ENCODE measurements at places on chromosomes 1 and 21. TPM values are rescaled to one million over a fixed set of nuclear protein-coding genes. Genes with fewer than 3 reads are reported as not detected.

ZMYM4 gene
- total RNA-seq: 51.3 TPM

HMGCS2 gene
- not detected for total RNA-seq

PRKAA2 gene
- total RNA-seq: 60.8 TPM

HJV gene
- not detected for total RNA-seq

BCAN gene
- total RNA-seq: 0.60 TPM

EFNA3 gene
- 2.0 TPM for total RNA-seq

IQGAP3 gene
- total RNA-seq: 0.43 TPM

PLA2G2D gene
- total RNA-seq: not detected

SOX13 gene
- total RNA-seq: 47.0 TPM

DNA sequence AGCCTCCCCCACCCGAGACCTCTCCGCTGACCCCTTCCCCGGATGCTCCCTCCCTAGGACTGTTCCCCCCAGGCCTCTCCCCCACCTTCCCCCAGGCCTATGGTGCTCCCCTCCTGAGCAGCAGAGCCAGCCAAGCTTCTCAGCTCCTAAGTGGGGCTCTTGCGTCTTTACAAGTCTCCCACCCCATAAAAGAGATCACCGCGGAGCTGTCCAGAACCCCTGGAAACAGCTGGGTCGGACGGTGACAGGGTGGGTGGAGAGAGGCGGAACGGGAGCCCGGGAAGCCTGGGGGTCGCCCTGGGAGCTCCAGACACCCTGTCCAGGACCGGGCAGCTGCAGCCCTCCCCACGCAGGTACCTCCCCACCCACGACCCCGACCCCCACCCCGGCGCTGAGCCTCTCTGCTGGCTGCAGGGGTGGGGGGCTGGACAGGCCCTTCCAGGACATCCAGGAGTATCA, 61.2 kb downstream of the WNT9A start:
- DNase-seq: no peak

DNA sequence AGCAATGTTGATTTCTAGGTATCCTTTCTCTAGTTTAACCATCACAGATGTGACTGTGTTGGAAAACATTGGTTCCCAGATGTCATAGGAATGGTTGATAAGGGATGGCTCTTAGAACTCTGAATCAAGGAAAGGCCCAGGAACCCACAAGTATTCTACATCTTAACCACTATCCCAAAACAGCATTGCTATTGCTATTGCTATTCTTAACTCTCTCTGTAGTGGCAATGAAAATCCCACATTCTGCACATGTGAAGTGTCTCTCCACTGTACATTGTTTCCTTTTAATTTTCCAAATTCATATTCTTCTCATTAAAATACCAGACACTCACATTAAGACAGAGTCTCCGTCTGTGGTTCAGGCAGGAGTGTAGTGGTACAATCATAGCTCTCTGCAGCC, 420.4 kb upstream of the RUNX1 start:
- DNase-seq: no peak

DNA sequence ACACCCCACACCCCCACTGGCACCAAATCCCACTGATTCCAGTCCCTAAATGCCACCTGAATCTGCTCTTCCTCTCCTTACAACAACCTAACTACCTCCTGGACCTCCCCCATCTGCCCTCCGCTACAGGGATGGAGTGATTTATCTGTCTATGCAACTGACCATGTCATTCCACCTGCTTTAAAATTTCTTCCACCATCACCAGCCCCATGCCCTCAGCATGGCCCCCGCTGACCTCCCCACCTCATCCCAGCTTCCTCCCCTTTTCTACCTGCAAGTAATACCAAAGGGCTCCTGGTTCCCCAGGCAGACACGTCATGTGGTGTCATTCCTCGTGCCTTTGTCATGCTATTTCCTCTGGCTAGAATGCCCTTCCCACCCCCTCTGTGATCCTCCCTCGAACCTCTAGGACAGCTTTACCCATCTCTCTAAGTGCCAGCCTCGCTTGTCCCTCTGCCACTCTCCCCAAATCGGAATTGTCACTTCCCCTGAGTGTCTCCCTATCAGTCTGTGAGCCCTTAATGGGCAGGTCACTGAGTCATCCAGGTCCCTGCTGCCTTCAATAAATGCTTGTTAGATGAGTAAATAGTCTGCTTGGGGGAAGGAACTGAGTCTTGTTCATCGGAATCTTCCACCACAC, 3.7 kb downstream of the GJB4 start:
- no peak for DNase-seq

DNA sequence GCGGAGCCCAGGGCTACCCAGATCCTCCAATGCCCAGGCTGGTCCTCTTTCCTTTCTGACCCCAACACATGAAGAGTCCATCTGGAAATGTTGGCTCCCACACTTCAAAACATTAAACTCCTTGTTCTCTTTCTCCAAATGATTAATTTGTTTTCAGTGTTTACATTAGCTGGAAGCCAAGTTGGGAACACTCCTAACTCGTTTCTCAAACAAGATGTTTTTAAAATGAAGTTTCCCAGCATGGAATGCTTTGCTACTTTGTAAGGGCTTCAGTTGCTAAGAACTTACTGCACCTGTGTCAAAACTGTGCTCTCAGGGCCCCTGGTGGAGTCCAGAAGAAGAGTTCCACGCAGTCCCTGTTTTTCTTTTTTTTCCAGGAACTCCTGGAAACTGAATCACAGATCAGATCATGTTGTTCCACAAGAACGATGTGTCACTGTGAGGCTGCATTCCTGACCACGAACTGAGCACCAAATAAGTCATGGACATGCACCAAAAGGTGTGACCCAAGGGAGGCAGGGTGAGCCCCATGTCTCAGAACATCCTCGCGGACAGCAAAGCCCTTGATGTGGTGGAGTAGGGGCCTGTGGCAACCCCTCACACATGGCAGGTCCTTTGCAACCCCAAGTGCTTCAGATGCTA, 257.3 kb downstream of the KCNJ6 start:
- no peak for DNase-seq

DNA sequence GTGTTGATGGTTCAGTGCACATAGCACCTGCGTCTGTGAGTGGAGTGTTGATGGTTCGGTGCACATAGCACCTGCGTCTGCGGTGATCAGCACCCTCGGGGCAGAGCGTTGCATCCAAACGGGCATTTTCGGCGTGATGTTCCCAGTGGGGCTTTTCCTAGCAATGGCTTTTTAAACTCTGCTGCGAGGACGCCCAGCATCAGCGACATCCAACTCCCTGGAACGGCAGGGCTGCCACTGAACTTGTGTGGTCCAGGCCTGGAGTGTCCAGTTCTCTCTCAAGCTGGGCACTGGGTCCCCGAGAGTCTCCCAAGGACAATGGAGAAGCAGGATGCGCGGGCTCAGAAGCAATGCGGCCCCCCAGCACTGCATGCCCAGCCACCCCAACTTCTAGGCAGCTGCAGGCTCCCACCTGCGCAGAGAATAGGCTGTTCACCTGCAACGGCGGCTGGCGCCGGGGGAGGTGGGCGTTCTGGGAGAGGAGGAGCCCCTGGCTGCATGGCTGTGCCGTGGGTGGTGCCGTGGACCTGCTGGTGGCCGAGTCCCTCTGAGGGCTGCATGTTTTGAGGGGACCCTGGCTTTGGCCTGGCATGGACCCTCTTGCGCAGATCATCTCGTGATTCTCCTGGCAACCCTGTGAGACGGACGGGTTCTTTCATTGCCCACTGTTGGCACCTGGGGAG, 10.1 kb upstream of the C1orf174 start:
- DNase-seq: peak; percentile 73

DNA sequence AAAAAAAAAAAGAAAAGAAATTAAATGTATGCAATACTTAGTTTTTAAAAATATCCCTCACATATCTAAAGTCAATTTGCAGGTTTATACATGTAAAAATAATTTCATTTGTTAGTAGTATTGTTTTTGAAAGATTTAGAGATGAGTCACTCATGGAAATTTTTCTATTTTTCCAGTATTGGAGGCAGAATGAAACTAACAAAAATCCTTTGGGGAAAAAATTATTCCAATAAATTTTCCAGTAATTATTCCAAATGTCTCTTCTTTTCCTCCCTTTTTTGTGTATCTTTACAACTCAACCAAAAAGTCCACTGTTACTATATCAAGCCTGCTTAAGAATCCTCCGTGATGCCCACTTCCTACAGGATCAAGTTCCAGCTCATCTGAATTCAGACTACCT, 29.9 kb downstream of the MPZL1 start:
- DNase-seq: no peak

DNA sequence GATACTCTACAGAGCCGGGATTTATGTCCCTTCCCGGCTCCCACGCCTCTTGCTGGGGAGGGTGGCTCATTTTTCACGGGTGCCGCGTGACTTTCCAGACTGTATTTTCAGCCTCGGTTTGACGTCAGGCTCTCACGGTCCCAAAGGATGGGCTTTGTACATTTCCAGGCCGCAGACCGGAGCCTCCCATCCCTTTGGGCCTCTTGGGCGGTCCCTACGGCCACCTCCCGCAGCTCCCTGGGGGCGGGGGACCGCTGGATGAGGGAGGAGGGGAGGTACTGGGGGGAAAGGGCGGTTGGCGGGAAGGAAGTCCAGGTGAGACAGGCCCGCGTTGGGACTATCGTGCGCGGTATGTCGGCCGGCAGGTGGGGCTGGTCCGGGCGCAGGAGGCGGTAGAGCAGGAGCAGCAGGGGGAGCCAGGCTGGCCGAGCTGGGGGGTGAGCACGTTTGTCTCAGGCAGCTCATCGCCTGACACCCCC, 17.9 kb downstream of the UBL4B start:
- peak; percentile 89 for DNase-seq

- peak; percentile 58 for DNase-seq
Observed at GRCh38 chr1:37478890-37479254, 4.5 kb downstream of the ZC3H12A start.

- DNase-seq: no peak
Observed at GRCh38 chr1:18569811-18570545, 60.7 kb upstream of the PAX7 start.

DNA sequence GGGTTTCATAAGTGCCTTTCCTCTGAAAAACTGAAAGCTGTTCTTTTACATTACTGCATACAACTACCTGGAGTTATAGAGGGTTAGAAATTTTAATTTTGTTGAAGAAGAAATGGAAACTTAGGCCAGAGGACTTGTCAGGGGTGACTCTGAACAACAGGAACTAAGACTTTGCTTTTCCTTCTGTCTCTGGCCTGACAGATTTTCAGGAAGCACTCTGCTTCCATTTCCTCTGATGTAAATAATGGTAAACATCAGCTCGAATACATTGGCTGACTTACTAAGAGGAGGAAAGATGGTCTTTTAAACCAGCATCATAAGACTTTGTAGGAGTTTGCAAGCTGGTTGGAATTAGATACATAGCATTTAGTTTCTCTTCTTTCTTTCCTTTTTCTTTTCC, 27.1 kb upstream of the PLEKHM2 start:
- no peak for DNase-seq

GRCh38 chr1:176996456-176997090, 167.9 kb downstream of the ASTN1 start:
- no peak for DNase-seq

DNA sequence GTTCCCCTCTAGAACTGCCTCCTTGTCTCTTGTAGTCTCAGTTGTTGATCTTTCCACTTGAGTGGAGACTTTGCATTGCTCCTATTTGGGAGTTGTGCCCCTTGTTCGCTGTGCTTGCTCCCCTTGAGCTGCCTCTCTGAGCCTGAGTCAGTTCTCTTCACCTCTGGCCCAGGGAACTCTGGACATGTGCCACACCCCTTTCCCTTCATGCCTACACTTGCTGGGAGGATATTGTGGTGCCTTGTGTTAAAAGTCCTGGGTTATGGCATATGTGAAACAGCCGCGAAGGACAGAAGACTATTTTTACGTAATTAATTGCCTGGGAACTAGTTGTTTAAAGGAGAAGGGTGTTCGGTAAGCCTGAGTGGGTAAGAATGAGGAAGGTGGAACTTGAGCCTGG, 32.2 kb upstream of the RPTN start:
- DNase-seq: no peak

- DNase-seq: no peak
Observed at GRCh38 chr1:239418681-239419080, 32.3 kb downstream of the CHRM3 start.

DNA sequence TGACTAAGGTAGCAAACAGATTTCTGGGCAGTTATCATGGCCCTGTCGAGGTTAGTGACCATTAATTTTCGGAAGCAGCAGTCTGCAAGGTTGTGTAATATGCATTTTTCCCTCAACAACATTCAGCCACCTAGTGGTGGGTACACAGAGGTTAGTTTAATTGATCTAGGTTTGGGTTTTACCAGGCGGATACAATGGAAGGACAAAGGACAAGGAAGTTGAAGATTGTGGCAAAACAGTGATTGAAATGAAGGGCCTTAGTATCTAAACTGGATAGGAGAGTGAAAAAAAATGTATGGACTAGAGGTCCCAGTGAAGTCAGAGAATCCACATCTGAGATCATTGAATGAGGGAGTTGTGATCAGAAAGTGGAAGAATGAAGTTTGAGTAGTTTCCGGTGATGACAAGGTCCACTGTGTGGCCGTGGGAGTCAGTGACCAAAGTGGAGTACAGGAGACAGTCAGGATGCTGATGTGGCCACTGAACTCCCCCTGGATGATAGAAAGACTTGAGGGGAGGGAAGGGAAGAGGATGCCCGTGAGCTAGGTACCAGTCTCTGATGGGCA, 2.8 kb downstream of the ARMH1 start:
- no peak for DNase-seq

GRCh38 chr1:225617479-225617878, 35.4 kb downstream of the ENAH start:
- DNase-seq: no peak

DNA sequence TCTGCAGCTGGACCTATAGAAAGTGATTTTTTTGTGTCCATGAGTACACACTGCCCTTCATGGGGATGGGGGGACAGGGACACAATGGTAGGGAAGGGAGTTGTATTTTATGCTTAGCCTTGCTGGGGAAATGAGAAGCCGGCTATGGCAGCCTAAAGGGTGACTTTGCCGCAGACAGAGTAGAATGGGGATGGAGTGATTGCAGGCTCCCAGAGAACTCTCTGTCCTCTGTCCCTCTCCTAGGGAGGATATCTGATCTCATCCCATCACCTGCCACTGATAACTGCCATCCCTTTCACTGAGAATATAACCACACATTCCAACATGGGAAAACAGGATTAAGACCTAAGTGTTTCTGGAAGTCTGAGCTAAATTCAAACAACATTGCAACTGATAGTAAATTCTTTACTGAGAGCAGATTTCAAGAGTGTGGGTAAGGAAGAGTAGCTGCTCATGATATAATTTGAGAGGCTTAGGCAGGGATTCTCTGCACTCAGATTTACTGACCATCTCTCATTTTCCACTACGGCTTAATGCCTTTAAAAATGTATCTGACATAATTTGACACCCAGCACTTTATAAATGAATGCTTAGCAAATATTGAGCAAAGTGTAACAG, 13.9 kb downstream of the SH2D1B start:
- no peak for DNase-seq

GRCh38 chr1:42732126-42732680, 7.8 kb downstream of the CLDN19 start:
- DNase-seq: no peak
